ENCODE measurements at places on chromosomes 7 and 10. TPM values are rescaled to one million over a fixed set of nuclear protein-coding genes. Genes with fewer than 3 reads are reported as not detected.

GRCh38 chr10:103764296-103765088 lies 90.9 kb downstream of the SH3PXD2A start:
- peak overlapping the region; percentile 67 for H3K27ac ChIP-seq
- H3K27me3 ChIP-seq = no peaks in the 10 kb centered on the region
- H3K4me1 ChIP-seq = peaks cover 70% of the 10 kb centered on the region
- DNase-seq = no peak
- no peaks in the 10 kb centered on the region for H3K36me3 ChIP-seq
- H3K4me3 ChIP-seq = peak overlapping the region; percentile 70

PVRIG gene
- 83.8 TPM for total RNA-seq

GRCh38 chr10:62244785-62245467 lies 23.7 kb downstream of the RTKN2 start:
- H3K4me1 ChIP-seq = peaks cover 8% of the 10 kb centered on the region
- no peak overlapping the region for H3K4me3 ChIP-seq
- peaks cover 2% of the 10 kb centered on the region for H3K27me3 ChIP-seq
- no peaks in the 10 kb centered on the region for H3K36me3 ChIP-seq

UROS gene
- 37.8 TPM for total RNA-seq

CWF19L1 gene
- total RNA-seq = 54.4 TPM

DNA sequence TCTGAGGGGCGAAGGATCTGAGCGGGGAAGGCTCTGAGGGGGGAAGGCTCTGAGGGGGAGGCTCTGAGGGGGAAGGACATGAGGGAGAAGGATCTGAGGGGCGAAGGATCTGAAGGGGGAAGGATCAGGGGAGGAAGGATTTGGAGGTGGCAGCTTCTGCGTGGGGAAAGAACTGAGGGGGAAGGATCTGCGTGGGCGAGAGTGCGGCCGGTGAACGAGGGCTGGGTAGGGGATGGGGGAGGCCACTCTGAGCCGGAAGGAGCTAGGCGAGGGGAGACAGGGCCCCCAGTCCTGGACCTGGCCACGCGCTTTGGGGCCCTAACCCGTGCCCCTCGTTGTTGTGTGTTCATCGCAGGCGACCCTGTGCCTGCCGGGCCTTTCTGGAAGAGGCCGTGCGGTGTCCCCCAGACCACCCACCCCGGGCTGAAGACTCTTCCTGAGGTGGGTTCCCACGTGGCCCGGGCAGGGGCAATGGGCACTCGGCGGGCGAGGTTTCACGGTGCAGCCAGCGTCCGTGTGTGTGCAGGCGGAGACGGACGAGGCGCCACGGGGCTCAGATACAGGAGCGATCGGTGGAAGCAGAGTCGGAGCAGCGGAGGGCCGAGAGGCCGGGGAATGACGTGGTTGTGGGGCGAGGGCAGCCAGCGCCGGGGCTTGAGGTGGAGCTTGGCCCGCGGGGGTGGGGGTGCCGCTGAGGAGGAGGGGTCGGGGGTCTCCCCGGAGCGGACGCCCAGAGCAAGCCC lies 2.0 kb downstream of the CALY start:
- no peak for DNase-seq
- H3K27ac ChIP-seq = peak overlapping the region; percentile 68
- peak overlapping the region; percentile 69 for H3K4me3 ChIP-seq
- no peaks in the 10 kb centered on the region for H3K36me3 ChIP-seq

GRCh38 chr7:1224086-1224716 lies 8.5 kb upstream of the UNCX start:
- H3K36me3 ChIP-seq = no peaks in the 10 kb centered on the region
- H3K27ac ChIP-seq = no peak overlapping the region
- no peak for DNase-seq

DNA sequence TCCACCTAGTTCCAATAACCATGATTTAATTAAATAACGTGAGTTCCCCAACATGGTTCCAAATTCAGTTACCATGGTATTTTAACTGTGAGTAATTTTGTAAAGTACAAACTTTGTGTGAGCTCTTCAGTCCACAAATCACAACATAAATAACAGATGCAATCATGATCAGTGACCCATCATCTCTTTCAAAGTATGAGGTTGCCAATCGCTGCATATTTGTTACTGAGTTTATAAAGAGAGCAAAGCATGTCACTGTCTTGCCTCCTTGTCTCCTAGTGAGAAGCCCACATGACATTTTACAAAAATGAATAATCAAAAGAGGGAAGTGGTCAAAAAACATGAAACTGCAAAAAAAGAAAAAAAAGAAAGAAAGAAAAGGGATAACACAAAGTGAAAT lies 69.1 kb upstream of the PDSS1 start:
- H3K36me3 ChIP-seq = no peaks in the 10 kb centered on the region
- no peak for DNase-seq
- no peak overlapping the region for H3K4me3 ChIP-seq
- no peaks in the 10 kb centered on the region for H3K4me1 ChIP-seq
- peaks cover 3% of the 10 kb centered on the region for H3K27me3 ChIP-seq

- DNase-seq = no peak
- no peak overlapping the region for H3K27ac ChIP-seq
- peaks cover 36% of the 10 kb centered on the region for H3K4me1 ChIP-seq
- no peaks in the 10 kb centered on the region for H3K36me3 ChIP-seq
Measured at GRCh38 chr7:142356166-142356565, 98.3 kb upstream of the PRSS58 start.

DNA sequence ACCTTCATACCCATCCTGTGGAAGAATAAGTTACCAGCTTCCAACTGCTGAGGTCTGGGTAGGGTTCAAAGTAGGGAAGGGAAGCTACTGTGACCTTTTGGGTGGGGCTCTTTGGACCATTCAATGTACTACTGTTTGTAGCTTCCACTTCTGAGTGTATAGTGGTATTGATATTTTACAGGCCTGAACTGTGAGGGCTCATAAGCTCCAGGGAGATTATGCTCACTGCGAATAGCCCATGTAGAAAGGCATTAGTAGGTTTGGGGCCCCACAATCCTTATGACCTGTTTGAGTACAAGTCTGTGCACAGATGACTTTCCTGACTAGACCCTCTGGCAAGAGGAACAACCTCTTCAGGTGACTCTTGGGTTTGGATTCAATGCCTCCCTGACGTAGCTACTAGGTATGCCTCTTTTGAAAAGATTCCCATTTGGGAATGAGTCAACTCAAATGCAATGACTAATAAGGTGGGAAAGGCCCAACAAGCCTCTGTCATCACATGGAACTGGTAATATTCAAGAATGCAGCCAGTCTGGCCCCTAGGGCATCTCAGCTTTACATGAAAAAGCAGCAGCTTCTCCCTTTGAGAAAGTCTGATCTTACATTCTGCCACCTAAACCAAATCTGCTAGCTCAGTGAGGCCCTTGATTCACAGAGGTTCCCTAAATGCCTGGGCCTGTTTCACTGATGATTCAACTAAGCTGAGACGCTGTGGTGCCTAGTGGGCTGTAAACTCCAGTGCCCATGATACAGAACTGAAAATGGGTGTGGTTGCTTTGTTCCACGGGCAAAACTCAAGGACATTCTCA lies 79.8 kb downstream of the ABI1 start:
- H3K27ac ChIP-seq = no peak overlapping the region
- H3K27me3 ChIP-seq = no peaks in the 10 kb centered on the region
- H3K4me3 ChIP-seq = no peak overlapping the region
- DNase-seq = no peak

- no peak overlapping the region for H3K4me3 ChIP-seq
- H3K27ac ChIP-seq = peak overlapping the region; percentile 27
- DNase-seq = no peak
- peaks cover 3% of the 10 kb centered on the region for H3K36me3 ChIP-seq
Measured at GRCh38 chr10:119246862-119247549, 39.6 kb downstream of the GRK5 start.

DNA sequence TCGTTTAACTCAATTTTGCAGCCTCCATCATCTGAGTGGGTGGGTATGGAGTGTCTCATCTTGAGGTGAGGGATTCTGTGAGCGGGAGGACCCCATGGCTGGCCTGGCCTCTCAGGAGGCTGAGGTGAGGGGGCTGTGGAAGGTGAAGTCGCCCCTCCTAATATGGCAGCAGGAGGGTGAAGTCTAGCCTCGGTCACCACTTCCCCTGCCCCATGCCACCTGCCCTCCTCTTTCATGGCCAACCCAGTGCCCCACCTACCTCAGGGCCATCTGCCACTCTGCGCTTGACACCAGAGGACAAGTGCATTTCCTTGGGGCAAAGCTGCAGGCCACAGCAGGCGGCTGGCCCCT lies 8.7 kb downstream of the RASGEF1A start:
- H3K27me3 ChIP-seq = peaks cover 3% of the 10 kb centered on the region
- no peak overlapping the region for H3K27ac ChIP-seq
- no peak for DNase-seq
- H3K4me3 ChIP-seq = no peak overlapping the region

DNA sequence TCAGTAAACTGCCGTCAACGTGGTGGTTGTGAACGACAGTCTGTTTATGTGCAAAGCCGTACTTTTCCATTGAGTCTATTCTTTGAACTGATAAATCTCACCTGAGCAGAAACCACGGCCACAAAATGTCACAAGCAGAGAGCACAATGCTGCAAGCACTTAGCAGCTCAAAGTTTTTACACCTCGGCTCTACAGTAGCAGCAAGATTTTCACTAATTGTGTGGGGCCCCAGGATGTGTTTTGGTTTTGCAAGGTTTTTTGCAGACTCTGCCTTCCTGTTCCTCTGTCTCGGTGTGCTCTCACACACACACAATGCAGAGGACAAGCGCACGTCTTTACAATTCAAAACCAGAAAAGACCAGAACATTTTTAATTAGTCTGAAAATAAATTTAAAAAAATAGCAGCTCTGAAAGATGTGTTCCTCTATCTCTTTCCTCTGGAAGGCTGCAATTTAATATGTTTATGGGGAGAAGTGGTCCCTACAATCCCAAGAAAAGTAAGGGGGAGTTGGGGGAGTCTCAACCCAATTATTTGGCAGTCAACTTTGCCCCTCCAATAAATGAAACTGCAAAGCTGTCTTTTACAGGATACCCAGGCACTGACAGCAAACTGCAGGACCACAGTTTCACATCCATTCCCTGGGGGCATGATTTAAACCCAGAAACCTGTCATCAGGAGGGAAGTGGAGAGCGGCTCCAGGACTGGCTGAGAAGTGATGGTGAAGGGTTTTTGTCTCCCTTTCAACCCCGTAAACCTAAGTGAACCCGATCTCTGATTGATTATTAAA lies 73.8 kb upstream of the SFMBT2 start:
- peaks cover 50% of the 10 kb centered on the region for H3K4me1 ChIP-seq
- peak overlapping the region; percentile 83 for H3K4me3 ChIP-seq
- peak; percentile 52 for DNase-seq
